Pulmonary artery endothelial cell (primary cell): ENCODE measurements at places on chromosomes 6 and 20.

DNA sequence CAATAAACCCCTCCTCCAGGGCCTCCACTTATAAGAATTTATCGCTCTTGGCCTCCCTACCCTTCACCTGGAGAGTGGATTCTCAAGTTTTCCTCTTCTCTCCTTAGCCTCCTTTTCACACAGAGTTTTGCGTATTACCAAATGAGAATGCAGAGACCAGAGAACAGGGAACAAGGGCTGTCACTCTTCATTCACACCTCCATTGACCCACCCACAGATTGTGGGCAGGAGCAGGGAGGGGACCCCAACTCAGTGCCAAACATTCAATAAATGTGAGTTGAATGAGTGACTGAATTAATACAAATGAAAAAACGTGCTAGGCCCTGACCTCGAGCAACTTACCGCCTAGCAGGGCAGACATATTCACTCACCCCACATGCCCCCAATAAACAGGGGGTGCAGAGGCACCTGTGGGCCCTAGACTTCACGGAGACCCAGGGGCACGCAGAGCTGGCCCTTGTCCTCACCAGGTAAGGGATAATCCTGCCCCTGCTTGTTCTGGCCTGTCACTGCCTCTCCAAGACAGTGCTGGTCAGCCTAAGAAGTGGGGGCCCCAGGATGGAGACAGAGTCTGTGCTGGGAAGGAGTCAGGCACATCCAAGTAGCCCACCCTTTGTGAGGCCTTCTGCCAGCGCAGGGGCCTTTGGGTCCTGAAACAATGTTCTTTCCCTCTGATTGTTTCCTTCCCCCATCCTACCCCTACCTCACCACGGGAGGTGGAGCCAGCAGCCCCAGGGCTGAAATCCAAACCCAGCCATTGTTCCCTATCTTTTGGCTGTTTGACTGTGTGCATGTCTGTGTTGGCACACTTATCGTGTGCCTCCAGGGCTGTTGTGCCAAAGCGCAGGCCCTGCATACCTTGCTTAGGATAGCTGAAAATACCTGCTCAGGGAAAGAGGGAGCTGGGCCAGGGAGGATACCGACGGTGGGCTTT is 8.4 kb upstream of the TJAP1 start:
- no peak for DNase-seq

- no peak for DNase-seq
Observed at GRCh38 chr20:62769346-62770071, 26.8 kb upstream of the MRGBP start.

DNA sequence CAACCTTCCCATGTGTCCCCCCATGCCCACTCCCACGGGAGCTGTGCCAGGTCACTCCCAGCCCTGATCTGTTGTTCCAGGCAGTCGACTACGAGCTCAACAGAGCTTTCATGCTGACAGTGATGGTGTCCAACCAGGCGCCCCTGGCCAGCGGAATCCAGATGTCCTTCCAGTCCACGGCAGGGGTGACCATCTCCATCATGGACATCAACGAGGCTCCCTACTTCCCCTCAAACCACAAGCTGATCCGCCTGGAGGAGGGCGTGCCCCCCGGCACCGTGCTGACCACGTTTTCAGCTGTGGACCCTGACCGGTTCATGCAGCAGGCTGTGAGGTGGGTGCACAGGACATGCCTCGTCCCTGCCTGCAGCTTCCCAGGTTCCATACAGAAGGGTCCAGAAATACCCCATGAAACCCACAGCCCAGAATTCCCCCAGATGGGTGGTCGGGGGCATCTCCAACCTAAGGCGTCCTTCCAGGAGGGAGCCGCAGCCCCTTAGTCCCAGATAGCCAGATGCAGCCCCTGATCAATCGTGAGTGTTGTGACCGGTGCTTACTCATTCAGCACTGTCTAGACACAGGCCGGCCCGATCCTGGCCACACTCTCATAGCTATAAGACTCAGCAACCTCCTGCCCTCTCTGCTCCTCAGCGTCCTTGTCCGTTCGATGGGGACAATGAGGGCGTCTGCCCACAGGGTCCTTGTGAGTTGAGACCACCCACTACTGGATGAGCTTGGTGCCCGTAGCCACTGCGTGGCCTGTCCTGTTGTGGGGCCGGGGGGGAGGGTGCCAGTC is 142.1 kb downstream of the TAF4 start:
- no peak for DNase-seq

DNA sequence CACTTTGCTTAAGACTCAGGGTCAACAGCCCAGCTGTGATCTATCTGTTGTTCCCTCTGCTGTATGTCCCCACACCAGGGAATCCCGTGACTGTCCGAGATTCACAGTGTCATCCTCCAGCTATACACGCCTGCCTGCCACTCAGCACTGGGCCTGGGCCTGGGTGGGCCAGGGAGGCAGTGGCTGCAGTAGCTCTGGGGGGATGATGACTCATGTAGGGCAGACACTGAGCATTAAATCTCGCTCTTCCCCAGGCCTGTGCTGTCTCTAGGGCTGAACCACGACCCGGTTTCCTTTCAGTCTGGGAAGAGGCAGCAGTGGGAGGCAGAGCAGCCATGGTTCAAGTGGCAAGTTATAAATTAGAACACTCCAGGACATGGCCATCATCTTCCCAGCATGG is 173.9 kb downstream of the LRFN2 start:
- no peak for DNase-seq

- no peak for DNase-seq
Observed at GRCh38 chr20:36866164-36866563, 9.8 kb upstream of the TLDC2 start.

- DNase-seq = no peak
Observed at GRCh38 chr20:60749804-60750602, 502.1 kb upstream of the CDH4 start.

DNA sequence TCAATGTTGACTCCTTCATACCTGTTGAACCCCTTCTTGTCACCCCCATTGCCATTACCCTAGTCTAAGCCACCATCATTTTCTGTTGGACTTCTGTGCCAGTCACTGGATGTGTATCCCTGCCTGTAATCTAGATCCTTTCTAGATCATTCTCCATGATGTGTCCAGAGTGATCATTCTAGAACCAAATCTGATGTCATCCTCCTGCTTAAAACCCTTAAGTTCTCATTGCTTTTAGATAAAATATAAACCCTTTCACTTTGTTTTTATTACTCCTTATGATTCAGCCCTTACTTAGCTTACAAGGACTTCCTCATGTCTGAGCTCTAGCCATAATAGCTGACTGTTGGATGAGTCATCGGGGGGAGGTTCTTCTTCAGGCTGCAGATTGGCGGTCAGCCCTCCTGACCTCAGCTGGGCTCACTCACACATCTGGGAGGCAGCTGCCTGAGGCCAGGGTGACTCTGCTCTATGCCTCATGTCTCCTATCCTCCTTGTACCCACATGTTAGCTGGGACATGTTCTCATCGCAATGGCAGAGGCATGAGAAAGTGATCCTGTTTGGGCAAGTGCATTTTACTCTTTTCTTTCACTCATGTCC is 287.6 kb downstream of the ESR1 start:
- DNase-seq = peak; percentile 92

DNA sequence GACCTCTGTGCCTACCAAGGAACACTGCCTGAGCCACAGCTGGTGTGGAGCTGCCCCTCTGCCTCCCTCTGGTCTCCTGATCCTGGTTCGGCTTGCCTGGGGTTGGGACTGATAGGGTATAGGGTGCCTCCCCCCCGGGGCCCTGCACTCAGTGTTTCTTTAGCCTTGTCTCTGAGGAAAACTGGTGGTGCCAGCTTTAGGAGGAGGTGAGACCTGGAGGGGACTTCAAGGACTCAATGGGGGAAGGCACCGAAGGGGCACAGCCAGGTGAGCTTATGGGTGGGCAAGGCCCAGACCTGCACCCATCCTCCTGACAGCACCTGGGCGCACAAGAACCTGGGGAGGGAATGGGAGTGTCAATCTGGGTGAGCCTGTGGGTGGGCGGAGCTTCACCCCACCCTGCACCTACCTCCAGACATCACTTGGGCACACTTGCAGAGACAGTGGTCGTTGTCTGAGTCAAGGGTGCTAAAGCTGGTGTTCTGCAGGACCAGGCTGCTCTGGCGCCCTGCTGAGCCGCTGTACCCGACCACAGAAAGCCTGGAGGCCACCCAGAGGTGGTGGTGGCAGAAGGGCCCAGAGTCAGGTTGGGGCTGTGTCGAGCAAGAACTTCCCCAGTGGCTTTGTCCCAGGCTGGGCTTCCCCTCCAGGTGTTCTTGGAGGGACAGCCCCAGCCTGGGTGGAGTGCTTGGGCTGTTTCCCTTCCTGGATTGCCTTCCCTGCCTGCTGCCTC is 40.5 kb downstream of the FAM110A start:
- DNase-seq = no peak

GRCh38 chr6:81863123-81863522 is 110.6 kb upstream of the TENT5A start:
- no peak for DNase-seq

DNA sequence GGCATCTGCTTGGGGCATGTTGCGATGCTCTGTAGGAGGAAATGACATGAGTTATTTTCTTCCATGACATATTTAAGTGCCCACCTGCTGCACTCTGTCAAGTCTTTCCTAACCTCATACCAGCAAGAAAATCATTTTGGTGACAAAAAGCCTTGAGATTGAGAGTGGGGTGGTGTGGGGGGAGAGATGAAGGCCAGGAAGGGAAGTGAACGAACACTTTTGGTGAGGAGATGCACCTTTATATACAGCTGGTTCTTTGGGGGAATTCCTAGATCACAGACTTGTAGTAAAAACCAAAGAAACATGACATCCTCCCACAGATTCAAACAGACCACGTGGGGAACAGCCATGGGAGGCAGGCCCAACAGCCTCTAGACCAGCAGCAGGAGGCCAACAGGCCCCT is 26.1 kb downstream of the NCOA5 start:
- DNase-seq = no peak

DNA sequence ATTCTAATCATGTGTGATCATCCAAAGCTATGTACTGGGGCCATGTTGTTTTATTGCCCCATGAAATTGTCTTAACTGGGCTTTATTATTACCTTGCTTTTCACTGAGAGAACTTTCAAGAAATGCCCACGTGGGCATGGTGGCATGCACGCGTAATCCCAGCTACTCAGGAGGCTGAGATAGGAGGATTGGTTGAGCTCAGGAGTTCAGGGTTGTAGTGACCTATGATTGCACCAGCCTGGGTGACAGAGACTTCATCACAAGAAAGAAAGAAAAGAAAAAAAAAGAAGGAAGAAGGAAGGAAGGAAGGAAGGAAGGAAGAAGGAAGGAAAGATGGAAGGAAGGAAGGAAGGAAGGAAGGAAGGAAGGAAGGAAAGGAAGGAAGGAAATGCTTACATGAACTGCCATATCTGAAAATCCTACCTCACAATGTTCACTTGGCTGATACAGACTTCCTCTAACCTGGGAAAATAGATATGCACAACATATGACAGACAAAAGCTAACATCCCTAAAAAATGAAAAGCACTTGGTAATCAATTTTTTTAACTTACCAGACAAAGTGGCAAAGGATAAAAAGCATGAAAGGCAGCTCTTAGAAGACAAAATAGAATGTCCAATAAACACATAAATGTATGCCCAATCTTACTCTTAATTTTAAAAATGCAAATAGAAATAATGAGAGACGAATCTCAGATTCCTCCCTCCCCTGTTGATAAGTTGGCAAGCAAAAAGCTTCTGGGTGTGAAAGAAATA is 25.5 kb upstream of the TMEM244 start:
- DNase-seq = no peak

- DNase-seq = no peak
Observed at GRCh38 chr6:137160763-137161162, 12.7 kb downstream of the IL22RA2 start.

GRCh38 chr6:8738951-8739350 is 303.6 kb upstream of the SLC35B3 start:
- DNase-seq = no peak

DNA sequence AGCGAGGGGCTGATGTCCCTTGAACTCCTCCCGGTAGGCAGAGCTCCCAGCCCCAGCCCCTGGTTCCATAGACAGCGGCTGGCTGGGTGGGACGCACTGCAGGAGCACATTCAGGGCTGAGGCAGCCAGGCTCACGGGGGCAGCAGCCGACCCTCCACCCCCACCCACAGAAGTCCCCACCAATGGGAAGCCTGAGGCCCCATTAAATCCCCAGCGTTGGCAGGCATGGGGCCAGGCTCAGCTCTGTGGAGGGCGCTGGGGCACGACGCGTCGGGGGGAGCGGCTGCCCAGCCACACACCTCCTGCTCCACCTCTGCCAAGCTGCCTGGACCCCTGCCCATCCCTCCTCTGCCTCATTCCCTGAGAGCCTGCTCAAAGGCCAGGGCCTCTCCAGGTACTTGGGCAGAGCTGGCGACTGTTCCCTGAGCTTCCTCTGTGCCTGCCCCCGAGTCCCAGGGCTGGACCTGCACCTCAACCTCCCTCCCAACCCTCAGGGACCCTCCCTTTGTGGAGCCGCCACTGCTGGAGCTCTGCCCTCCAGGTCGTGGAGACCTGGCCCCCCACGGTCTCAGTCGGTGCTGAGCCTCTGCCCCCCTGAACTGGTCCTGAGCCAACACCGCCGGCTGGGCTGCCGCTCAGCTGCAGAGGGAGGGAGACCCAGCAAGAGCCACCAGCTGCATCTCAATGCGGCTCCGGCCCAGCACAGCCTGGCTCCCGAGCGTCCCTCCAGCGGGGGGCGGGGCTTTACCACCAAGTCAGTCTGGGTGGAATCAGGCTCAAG is 9.1 kb downstream of the CHRNA4 start:
- no peak for DNase-seq

DNA sequence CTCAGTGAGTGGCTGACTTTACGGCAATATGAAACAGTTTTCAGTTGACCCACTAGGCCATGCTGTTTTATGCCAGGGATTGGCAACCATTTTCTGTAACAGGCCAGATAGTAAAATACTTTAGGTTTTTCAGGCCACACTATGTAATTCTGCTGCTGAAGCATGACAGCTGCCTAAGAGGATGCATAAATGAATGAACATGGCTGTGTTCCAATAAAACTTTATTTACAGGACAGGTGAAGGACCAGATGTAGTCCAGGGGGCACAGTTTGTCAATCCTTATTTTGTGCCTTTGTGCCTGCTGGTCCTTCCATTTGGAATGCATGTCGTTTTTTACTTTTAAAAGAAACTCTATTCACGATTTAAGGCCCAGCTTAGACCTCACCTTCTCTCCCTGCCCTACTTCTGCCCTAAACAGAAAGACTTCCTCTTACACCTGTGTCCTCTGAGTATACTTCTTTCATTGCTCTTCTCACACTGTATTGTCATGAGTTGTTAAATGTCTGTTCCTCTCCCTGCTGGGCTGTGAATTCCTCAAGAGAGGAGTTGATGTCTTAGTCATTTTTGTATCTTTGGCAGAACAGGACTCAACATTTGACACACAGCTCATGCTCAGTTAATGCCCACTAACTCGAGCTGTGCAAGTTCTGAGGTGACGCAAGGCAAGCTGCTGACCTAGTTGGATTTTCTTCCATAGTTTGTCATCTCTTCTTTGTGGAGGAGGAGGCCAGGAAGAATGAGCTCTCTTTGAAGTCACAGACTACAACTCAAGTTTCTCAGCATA is 90.1 kb upstream of the MAP7 start:
- DNase-seq = no peak

DNA sequence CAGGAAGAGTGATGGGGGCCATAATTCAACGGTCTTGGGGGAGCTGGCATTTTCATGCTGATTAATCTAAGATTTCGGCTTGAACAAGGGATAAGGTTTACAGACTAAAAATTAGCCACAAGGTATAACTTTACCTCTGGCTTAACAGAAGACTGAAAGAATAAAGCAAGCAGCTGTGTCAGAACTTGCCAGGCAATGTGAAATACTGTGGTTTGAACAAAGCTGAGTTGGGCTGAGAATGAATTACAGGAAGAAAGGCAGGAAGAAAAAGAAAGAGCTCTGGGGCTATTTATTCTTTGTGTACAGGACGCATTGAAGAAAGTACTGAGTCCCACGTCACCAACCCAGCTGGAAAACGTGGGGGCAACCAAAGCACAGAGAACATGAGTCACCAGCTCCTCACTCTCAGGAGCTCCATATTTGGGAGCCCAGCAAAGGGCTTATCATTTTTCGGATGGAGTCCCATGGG is 121.5 kb upstream of the NEDD9 start:
- DNase-seq = peak; percentile 91
